ENCODE measurements at places on chromosomes 3 and 15. TPM values are rescaled to one million over a fixed set of nuclear protein-coding genes. Genes with fewer than 3 reads are reported as not detected.

DNA sequence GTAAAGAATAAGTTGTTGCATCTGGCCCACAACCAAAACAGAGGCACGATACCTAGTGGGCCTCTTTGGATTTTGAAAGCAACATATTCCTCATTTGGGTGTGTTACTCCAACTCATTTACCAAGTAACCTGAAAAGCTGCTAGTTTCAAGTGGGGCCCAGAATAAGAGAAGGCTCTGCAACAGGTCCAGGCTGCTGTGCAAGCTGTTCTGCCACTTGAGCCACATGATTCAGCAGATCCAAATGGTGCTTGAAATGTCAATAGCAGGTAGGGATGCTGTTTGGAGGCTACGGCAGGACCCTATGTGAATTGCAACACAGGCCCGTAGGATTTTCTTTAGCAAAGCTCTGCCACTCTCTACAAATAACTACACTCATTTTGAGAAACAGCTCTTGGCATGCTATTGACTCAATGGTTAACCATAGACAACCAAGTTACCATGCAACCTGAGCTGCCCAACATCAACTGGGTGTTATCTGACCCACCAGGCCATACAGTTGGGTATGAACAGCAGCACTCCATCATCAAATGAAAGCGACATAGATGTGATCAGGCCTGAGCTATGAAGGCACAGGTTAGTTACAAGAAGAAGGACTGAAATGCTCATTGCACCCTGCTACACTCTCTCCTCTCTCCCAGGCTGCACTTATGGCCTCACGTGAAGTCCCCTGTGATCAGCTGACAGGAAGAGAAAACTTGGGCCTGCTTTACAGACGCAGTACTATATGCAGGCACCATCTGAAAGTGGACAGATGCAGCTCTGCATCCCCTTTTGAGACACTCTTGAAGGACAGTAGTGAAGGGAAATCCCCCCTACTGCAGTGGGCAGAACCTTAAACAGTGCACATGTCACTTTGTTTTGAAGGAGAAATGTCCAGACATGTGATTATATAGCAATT lies 9.5 kb upstream of the MCF2L2 start:
- no peak for DNase-seq

DNA sequence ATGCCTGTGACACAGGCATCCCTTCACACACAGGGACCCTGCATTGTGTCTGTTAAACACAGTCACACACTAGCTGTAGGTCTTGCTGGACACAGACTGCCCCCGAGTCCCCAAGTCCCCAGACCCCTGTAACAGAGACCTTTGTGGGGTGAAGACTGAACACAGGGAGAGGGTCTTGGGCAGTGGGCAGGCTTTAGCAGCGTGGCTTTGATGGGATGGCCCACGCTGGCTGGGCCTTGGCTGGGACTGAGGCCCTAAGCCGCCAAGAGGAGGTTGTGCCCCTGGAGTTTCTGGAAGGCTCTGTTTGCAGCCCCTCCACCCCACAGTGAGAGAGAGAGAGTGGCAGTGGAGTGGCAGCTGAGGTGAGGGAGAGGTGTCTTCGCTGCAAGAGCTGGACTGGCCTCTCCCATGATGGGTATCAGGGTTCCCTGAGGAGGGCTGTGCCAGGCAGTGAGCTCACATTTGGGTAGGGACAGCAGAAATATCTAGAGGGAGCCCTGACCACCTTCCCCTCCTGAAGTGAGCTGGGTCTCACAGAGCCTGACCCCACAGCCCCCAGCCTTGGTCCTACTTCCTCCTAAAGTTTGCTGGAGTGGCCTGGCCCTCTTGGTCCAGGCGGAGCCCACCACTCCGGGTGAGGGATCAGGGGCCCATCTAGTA lies 635 bp upstream of the VILL start:
- peak; percentile 3 for DNase-seq

- DNase-seq: peak; percentile 85
These were observed 127.0 kb downstream of the KLHL25 start for GRCh38 chr15:85667491-85668424.

DNA sequence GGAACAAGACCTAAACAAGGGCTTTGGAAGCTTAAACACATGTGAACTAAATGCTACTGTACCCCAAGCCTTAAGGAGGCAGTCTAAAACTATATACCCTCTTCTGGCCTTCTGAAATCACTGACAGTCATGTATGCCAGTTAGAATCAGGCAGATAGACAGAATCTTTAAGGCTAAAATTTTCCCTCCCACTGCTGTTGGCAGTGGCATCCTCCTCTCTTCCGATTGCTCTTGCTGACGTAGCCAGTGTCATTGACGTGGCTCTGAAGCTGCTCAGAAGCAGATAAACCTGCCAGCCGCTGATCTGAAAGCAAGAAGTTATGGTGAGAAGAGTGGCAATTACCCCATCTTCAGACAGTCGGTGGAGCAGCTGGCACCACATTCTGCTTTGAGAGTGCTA lies 3.3 kb downstream of the RYR3 start:
- no peak for DNase-seq

GRCh38 chr15:85646538-85647091 lies 148.1 kb downstream of the KLHL25 start:
- no peak for DNase-seq

GRCh38 chr15:66962522-66962921 lies 102.9 kb upstream of the SMAD3 start:
- DNase-seq: no peak

GRCh38 chr3:194527726-194528125 lies 40.9 kb upstream of the ATP13A3 start:
- no peak for DNase-seq

GRCh38 chr15:93070132-93070531 lies 18.9 kb downstream of the RGMA start:
- DNase-seq: no peak

DNA sequence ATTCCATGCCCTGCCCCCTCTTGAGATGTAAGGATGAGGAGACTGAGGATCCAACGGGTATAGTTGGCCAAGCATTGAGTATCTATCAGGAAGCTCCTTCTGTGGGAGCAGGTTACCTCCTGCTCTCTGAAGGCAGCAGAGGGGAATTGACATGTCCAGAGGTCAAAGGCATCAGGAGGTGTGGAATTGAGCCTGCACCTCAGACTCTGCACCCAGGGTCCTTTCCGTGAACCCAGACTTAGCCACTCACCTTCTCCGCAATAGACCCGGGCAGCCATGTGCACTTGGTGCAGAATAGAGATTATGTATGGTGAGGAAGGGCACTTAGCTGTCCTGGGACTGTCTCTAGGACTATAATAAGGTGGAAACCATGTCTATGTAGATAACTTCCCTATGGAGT lies 399.0 kb upstream of the TPM1 start:
- no peak for DNase-seq

DNA sequence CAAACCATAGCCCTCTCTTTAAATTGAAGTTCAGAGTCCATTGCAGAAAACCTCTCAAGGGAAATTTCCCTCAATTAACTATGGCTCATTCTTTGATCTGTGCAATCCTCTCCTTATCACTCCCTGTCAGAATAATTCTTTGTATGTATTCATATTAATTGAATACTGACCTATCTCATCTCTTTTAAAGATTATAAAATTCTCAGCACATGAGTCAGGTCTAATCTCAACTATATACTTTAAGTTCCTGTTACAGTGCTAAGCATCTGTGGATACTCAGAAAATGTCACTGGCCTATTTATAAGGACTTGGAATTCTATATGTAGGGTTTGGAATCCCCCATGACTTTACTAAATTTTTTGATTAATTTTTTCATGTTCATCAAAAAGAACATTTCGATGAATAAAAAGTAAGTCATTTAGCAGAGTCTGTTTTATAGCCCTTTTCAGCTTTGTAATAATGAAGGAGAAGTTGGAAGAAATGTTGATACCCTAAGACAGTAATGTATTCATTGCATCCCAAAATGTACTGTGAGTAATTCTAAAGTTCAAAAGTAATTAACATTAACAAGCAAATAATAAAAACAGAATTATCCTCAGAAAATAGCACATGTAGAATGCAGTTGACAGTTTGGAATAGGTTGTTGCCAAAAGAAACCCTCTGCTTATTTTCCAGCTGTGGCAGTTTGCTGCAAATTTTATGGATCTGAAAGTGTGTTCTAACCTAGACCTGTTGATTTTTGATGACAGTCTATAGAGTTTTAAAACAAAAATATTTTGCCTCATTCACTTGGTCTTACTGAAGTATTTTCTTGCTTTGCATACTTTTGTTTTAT lies 503.4 kb upstream of the CBLB start:
- no peak for DNase-seq

- no peak for DNase-seq
These were observed 242.0 kb downstream of the TUSC7 start for GRCh38 chr3:116951610-116952009.

DNA sequence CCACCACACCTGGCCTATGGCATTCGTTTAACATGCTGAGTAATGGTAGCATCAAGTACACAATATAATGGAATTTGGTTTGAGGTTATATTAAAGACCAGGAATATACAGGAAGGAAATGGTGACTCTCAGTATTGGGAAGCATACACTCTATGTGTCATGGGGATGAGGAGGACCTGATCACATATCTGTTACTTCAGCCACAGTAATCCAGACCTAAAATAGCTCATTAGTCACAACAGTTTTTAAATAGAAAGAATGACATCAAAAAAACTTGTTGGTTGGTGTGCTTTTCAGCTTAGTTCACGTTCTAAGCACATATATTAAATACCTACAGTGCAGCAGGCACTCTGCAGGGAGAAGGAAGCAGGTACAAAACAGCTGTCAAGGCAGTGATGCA lies 52.5 kb upstream of the ATP2C1 start:
- no peak for DNase-seq

- DNase-seq: peak; percentile 49
These were observed 38.4 kb downstream of the TLNRD1 start for GRCh38 chr15:81038975-81039607.

CFAP100 gene
- not detected for total RNA-seq

CDHR4 gene
- not detected for total RNA-seq

ADAMTS7 gene
- total RNA-seq: 14.7 TPM

DAZL gene
- total RNA-seq: 0.33 TPM

RPL4 gene
- 3,351 TPM for total RNA-seq

GP5 gene
- total RNA-seq: 0.27 TPM

MEIS2 gene
- total RNA-seq: 33.5 TPM

ZMYND10 gene
- 0.44 TPM for total RNA-seq

FAM81A gene
- 0.52 TPM for total RNA-seq

WWTR1 gene
- 55.8 TPM for total RNA-seq
